ENCODE measurements at places on chromosomes 16 and 17.
A peak's percentile ranks its signal among the peaks of the same experiment; 100 is the strongest.

DNA sequence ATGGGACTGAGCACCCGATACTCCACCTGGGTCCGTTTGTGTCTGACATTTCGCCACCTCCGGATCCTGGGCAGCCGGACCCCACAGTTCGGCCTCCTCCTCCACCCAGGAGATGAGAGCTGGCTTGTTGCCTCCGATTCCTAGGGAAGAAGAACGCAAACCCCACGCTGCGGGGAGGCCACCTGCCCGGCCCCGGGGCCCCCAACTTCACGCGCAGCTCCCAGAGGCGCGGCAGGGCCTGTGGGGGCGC, 542 bp downstream of the ZNF764 start:
- no peak for DNase-seq

DNA sequence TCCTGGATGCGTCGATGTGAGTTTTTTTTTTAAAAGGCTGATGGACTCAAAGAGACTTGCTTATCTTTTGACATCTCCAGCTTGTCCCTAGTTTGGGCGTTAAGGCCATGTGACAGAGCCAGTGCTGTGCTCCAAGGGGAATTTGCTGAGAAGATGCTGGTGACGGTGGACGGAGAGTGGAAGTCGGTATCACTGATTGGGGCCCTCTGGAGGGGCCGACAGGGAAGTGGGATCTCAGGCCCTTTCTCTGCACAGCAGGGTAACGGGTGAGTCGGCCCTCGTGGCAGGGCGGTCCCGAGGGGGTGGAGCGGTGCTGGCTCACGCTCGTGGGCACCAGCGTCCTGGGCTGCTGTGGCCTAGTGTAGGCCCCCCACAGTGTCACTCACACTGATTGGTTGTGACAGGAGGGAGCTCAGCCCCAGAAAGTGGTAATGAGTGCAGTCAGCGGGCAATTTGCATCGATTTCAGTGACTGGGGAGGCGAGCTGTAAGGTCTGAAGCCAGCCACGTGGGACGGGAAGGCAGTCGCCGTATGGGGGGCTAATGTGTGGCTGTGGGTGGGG, 91.3 kb downstream of the TBC1D16 start:
- no peak for DNase-seq

DNA sequence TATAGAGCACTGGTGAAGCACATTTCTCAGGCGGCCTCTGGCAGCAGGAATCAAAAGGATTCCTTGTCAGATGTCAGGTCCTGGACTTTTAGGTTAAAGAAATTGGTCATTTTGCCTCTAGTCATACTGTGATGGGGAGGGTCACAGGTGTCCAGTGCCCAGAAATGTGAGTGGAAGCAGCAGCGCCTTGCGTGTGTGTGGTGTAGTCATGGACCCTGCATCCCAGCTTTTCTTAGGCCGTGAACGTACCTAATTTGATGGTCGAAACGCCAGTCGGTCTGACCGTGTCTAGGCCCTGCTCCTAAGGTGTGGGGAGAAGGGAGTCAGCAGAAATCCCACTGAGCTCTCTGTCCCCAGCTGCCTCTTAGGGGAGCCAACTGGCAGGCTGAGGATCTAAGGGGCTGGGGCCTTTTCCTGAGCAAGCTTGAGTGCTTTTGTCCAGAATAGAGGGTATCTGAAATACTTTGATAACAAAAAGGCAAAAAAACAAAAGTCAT, 32.0 kb downstream of the POLR3E start:
- no peak for DNase-seq

DNA sequence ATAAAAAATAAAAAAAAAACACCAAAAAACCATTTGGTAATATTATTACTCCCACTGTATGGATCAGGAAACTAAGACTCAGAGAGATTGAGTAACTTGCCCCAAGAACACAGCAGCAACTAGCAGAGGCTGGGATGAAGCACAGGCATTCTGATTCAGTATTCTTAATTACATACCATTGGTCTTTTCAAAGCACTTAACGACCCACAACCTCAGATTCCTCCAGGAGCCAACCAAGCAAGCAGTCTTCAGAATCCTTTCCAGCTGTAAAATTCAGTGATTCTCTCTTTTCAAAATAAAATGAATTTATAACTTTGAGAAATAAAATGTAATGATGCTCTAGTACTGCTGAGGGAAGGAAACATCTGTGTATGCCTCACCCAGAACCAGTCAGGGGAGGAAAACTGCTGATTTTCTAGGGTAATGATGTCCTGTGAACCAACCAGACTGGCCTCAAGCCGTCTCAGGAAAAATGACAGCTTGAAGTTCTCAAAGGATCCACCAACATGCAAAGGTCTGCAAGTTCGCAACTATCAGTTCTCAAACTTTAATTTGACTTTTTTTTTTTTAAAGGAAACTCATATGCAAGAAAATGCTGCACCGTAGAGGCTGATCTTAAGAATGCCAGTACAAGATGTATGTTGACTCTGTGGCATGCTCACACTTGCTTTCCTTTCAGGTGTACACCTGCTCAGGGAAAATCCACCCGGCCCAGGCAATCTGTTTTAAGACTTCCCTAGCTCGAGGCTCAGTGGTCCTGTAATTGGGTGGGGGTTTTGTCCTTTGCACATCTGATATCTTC, 9.0 kb downstream of the CUEDC1 start:
- no peak for DNase-seq

DNA sequence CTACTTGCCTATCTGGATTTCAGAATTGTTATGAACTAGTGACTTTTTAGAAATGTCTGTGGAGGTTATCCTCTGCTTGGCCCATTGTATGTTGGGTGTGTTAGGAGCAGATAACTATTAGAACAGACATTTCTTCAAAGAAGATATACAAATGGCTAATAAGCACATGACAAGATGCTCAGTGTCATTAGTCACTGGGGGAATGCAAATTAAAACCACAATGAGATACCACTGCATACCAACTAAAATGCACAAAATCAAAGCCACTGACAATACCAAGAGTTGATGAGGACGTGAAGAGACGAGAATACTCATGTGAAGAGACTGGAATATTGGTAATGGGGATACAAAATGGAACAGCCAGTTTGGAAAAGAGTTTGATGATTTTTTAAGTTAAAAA, 39.2 kb downstream of the CEP112 start:
- no peak for DNase-seq

DNA sequence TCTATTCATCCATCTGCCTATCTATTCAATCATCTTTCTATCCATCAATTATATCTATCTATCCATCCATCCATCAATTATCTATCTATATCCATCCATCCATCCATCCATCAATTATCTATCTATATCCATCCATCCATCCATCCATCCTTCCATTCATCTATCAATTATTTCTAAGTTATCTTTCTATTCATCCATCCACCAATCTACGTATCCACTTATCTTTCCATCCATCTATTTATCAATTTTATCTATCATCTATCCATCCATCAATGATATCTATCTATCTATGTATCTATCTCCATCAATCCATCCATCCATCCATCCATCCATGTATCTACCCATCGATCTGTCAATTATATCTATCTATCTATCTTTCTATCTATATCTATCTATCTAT, 158.4 kb upstream of the ZKSCAN2 start:
- DNase-seq: no peak

DNA sequence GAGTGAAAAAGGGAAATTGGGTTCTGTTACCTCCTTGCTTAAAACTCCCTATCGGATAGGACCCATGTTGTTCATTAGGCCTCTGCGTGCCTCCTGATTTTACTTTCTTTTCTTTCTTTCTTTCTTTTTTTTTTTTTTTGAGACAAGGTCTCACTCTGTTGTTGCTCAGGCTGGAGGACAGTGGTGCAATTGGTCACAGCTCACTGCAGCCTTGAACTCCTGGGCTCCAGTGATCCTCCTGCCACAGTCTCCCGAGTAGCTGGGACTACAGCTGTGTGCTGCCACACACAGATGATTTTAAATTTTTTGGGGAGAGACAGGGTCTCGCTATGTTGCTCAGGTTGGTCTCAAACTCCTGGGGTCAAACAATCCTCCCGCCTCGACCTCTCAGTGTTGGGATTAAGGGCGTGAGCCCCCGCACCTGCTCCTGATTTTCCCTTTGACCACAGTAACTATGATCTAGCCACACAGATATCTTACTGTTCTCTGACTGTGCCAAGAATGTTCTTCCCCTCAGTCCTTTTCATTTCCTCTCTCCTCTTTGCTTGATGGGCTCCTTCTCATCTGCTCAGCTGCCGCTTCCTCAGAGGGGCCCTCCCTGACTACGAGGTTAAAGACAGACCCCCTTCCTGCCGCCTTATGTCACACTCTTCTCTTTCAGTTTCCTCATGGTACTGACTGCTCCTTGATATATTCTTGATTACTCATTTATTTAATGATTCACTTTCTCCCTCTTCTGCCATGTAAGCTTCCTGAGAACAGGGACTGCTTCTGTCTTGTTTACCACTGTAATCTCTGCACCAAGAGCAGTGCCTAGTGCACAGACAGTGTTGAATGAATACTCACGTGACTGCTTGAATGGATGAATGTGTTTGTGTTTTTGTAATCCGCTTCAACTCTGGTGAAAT, 44.3 kb downstream of the LCMT1 start:
- peak; percentile 30 for DNase-seq

GRCh38 chr16:69443927-69444631, 19.7 kb downstream of the CYB5B start:
- no peak for DNase-seq

DNA sequence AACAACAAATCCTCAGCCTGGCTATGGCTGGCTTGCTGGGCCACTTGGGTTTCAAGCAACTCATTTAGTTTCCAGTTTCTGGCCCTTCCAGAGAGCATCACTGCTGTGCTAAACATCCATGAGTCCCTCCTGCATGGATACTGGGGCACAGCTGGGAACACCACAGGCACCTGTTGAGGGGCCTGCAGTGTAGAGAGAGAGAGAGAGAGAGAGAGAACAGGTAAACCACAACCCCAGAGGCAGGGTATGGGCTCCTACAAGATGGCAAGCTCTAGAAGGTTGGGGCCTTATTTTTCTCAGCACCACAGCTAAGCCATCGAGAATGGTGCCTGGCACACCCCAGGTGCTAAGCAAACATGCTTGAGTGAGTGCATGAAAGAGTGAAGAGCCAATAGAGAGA, 120.3 kb downstream of the RBFOX3 start:
- DNase-seq: no peak

Data from activated T-cell treated with anti-CD3 and anti-CD28 coated beads for 48 hours (primary cell).